ENCODE measurements at places on chromosomes 12 and 14.
A peak's percentile ranks its signal among the peaks of the same experiment; 100 is the strongest.

- DNase-seq, result no peak
Observed at GRCh38 chr12:120754792-120755191, 29.2 kb downstream of the ACADS start.

GRCh38 chr12:82765971-82766705 is 79.4 kb downstream of the TMTC2 start:
- no peak for DNase-seq

DNA sequence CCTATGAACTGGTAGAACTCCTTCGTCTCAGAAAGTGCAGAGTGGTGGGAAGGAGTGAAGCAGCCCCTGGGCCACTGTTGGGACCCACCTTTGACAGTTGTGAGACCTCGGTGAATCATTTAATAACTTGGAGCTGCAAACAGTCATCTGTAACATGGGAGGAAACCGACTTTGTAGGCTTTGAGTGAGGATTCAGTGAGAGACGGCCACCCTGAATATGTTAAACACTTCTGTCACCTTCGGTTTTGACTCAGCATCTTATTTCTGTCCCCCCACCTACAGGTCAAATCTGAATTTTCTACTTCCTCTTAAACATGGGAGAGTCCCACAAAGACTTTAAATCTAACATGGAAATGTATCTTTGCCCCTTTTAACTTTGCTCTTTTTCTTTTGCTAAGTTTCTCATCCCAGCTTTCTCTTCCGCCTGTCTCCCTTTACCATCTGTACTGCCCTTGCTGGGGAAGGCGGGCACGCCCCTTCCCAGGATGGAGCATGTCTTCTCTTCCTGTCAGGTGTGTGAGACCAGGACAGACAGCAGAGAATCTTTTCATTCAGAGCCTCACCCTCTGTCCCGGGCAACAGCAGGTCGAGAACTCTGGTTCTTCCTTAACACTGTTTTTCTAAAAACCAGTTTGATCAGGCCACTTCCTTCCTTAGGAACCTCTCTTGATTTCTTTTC is 37.1 kb downstream of the ZC3H14 start:
- no peak for DNase-seq

- no peak for DNase-seq
Observed at GRCh38 chr12:13570005-13570694, 373.6 kb downstream of the EMP1 start.

- DNase-seq, result no peak
Observed at GRCh38 chr14:101135796-101136742, 232.5 kb upstream of the RTL1 start.

- DNase-seq, result no peak
Observed at GRCh38 chr12:107490010-107490409, 195.6 kb upstream of the PWP1 start.

DNA sequence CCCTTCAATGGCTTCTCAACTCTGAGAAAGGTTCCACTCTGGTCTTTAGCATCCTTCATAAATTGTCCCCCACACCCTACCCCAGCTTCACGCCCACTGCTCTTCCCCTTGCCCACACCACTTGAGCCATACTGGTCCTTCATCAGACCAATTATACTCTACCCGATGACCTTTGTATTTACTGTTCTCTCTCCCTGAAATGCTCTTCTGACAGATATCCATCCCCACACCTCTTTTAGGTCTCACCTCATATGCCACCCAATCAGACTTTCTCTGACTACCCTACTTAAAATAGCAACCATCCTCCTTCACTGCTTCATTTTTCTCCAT is 135.7 kb downstream of the MED13L start:
- DNase-seq, result no peak

GRCh38 chr12:108381787-108382436 is 42.8 kb upstream of the CMKLR1 start:
- DNase-seq, result no peak

DNA sequence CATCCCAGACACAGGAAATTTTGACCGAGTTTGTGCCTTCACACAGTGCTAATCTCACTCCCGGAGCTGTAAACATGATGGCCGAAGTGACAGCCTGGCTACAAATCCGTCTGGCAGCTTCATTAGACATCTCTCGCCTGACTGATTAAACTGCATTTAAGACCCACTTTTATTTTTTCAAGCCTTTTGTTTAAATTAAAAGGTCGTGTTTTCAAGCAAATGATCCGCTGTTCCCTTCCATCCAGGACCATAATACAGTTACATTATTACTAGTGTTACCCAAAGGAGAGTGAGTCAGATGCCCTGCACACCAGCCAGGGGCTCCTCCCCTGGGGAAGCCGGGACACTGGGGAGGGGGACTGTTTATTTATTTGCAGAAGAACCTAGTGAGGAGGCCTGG is 200.2 kb downstream of the EXOC5 start:
- DNase-seq, result no peak

DNA sequence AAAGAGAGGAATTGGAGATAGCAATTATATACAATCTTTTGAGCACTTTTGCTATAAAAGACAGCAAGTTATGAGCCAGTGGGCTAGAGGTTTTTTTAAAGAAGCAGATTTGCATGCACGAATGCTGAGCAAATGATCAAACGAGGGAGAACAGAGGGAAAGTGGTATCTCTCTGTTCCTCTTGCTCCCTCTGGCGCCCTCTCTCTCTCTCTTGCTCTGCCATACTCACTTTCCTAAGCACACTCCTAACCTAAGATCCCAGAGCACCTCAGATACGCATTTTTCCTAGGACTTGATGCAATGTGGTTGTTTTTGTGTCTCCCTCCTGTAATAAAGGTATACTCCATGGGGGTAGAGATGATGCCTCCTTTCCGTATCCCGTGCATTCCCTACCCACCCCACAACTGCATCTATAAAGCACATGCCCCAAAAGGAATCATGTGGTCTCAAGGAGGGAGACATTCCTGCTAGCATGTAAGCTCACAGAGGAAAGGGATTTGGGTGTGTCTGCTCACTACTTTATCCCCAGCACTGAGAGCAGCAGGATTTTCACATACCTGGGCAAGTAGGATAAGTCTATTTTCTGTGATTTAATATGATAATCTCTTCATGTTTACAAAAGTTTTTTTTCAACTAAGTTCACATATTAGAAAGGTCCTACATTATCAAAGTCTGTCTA is 270.2 kb downstream of the SSPN start:
- DNase-seq, result no peak

- no peak for DNase-seq
Observed at GRCh38 chr14:68807148-68807600, 14.3 kb upstream of the ZFP36L1 start.

DNA sequence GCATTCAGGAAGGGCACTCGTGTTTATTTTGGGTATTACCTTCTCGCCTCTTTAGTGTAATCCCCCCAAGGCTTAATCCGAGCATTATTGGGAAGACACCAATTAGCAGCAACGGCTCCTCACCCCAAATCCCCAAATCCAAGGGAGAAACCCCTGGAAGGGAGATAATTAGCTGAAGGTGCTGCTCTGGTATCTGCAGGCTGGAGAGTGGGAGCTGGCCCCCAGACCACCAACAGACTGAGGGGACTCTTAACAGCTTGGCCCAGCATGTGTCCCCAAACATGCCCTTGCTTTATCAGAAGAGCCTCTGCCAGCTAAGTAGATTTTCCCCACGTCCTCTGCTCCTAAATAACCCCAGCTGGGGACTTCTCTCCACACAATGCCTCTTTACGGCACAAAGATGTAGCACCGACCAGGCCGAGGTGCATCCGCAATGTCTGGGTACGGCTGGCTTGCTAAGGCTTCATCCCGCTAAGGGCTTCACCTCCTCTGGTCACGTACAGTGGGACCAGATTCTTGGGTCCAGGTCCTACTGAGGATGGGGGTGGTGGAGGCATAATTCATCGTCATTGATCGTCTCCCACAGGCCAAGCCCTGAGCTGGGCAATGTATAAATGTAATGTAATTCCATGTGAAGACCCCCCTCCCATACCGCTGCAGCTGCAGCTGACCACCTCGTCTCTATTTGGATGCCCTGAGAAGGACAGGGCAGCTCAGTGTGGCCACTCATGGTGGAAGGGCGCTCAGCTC is 123.7 kb upstream of the GSC start:
- DNase-seq, result no peak

GRCh38 chr14:75409316-75410205 is 18.3 kb upstream of the JDP2 start:
- DNase-seq, result no peak

GRCh38 chr14:28681681-28682080 is 84.9 kb upstream of the FOXG1 start:
- no peak for DNase-seq

DNA sequence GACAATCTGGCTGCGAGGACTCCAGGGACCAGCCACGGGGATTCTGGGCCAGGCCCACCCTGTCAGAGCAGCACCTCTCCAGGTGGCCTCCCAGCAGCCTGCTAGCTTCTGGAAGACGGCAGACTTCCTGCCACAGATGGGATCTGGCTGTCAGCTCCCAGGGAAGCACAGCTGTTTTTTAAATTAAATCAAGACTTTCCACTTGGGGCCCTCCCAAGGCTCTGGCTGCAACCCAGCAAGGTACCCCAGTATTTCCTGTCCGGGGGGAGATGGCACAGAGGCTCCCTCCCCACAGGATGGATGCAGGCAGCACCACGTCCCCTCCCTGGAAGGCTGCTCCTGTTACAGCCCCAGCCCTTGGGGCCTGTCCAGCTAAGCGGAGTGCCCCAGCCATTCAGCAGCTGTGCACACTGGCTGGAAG is 56.9 kb downstream of the ACTN1 start:
- DNase-seq, result no peak

DNA sequence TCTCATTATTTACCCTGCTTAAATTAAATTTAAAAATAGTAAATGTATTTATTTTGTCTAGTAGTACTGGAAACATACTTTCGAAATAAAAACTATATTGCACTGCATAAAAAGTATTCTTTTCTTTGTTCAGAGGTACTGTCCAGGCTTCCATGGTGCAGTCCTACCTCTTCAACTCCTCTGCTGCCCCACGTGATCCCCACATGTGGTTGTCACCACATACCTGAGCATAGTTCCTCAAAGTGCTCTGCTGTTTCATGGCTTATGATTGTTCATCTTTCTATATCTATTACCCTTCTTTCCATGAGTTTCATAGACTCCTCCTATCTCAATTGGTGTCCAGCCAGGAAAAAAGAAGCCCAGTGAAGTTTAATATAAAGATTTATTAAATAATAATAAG is 317.5 kb upstream of the OR4E1 start:
- DNase-seq, result no peak

- DNase-seq, result no peak
Observed at GRCh38 chr14:50044042-50044651, 72.2 kb downstream of the VCPKMT start.

DNA sequence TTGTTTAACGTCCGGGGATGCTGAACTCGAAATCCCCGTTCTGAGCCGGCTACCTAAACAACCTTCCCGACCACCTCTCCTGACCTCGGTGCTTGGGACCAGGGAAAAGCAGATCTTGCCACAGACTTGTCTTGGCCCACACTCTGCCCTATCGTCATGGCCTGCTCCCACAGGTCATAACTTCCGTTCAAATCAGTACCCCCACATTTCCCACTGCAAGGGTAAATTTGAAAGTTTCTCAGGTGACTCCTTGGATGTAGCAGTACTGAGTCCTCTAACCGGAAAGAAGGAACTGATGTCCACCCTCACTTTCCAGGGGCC is 612 bp upstream of the RBM23 start:
- no peak for DNase-seq

DNA sequence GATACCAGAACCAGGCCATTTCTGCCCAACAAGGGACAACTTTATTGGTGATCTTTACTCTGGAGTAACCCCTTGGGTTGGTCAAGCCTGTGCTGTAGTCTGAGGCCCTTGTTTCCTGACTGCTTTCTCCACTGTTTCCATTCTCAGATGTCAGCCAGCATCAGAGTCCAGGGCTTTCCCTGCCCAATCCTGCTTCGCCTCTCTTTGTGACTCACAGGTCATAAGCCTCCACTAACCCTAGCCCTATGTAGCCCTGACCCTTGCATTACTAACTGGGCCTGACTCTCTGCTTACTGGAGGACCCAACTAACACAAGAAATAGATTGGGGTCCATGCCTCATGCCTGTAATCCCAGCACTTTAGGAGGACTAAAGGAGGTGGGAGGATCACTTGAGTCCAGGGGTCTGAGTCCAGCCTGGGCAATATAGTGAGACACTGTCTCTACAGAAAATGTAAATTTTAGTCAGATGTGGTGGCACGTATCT is 8.6 kb upstream of the SNRNP35 start:
- no peak for DNase-seq

- DNase-seq, result no peak
Observed at GRCh38 chr12:12221560-12221959, 45.3 kb downstream of the LRP6 start.

GRCh38 chr12:124289634-124290600 is 5.0 kb upstream of the RFLNA start:
- peak; percentile 30 for DNase-seq

DNA sequence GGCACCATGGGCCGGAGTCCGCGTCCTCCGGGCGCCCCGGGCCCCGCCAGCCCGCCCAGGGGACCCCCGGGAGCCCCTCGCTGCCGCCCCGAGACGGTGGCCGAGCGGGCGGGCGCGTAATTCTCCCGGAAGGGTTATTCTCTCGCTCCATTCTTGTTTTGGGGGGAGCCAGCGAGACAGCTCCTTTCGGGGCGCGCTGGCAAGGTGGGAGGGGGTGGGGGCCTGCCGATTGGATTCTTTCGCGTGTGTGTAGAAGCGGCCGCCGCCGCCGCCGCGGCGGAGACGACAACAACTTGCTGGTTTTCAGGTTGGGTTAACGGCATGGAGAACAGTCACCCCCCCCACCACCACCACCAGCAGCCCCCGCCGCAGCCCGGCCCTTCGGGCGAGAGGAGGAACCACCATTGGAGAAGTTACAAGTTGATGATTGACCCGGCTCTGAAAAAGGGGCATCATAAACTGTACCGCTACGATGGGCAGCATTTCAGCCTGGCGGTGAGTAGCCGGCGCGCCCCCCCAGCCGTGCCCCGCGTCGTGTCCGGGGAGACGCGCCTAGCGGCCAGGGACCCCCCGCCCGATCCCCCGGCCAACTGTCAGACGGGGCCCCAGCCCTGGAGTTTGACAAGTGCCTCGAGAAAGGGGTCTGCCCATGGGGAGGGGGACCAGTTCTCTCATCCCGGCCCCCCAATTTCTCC is 755 bp downstream of the SETD1B start:
- DNase-seq, result no peak

DNA sequence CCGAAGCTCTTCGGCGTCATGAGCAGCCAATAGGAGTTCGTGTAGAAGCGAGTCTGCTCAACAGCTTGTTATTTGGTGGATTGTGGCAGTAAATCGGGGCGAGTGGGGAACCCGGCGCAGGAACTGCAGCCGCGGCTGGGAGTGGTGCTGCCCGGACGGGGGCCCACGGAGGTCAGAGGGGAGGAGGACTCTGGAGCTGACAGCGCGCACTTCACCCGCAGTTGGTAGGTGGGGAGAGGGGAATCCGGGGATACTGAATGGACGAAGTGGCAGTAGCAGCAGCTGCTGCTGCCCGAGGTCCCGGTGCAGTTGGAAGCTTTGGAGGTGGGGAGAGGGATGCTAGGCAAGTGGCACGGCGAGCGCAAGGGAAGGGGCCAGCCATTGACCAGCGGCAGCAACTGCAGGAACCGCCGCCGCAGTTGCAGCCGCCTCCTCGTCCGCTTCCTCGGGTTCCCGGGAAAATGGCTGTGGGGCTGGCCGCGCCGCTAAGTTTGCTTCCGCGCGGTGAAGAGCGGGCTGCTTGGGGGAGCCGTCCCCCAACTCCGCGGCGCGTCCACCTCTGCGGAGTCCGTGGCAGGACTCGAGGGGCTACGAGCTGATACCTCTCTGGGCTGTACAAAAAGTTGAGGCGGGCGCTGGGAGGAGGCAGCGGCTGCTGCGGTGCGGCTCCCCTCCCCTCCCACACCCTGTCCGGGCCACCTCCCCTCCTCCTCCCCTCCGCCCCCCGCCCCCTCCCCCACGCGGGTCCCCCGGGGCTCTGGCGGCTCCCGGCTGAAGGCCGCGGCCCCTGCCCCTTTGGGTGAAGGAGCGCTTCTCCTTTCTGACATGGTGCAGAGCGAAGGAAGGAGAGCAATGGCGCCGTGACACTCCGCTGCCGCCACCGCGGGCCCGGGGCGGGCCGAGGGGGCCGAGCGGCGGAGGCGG is at the start of gene ARID4A:
Gene ARID4A, plus strand, starts transcription at position 79 of the 924 bp plus-strand sequence. CDS start 1,300 bp downstream, outside the sequence.
- DNase-seq, result no peak

Data from BJ (cell line).